Left ventricle myocardium superior (tissue), 1 donor: ENCODE measurements at places on chromosomes 3 and 15.

- no peak for DNase-seq
These were observed 50.7 kb upstream of the POLR2M start for GRCh38 chr15:57655809-57656208.

GRCh38 chr15:90019611-90020010, 18.5 kb downstream of the ZNF710 start:
- DNase-seq = no peak

- DNase-seq = peak; percentile 11
These were observed 23.5 kb downstream of the DNAH1 start for GRCh38 chr3:52339612-52340011.

DNA sequence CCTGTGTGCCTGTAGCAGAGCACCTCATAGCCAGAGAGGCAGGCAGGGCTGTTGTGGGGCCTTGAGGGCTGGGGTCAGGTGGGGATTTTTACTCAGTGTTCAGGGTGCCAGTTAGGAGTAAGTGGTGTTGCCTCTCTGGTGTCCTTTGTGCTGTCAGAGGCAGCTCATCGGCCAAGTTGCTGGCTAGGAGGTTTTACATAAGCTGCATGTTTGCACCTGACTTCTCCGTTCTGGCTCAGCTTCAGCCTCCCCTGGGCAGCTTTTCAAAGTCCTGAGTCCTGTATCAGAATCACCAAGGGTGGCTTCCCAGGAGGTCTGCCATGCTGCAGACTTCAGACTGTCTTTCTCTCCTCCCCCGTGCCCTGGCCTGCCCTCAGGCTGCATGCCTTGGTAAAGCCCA, 242.6 kb upstream of the TPM1 start:
- DNase-seq = peak; percentile 80

DNA sequence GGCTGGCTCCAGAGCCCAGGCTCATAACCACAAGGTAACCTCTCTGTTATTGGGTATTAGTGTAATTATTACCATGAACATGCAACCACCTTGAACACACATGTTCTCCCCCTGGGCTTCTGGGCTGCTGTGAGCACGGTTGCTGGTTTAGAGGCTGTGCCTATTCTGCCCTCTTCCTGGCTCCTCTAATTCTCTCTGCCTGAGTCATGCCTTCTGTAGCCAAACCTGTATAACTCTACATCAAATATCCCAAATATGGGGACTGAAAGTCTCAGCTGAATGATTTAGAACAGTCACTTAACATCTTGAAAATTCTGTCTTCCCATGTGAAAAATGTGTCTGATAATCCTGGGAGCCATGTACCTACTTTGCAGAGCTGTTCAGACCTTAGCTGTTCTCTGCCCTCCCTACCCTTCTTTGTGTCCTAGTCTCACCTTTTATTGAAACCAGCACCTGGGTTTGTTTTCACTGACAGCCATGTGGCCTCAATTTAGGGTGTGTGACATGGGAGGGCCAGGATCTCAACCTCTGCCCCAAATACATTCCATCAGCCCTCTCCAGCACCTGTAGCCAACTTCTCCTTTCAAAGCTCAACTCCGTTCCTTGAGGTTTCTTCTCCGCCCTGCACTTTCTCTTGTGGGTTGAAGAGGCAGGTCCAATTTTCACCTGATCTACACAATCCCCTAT, 60.7 kb downstream of the PDZRN3 start:
- DNase-seq = no peak

DNA sequence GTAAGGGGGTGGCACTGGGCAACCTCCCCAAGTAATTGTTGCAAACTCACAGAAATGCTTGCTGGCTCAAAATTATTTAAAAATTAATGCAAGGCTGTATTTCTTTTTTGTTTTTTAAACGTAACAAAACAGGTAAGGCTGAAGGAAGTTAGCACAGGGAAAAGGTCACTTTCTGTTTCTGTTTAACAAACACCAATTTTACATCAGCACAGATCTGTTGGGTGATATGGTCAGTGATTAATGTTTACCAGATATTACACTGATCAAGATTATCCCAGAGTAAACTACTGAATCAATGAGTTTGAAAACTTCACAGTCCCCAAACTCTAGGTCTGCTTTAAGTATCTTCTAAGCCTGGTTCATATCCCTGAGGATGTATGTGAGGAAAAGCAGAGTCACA, 558.0 kb downstream of the FOXP1 start:
- no peak for DNase-seq

DNA sequence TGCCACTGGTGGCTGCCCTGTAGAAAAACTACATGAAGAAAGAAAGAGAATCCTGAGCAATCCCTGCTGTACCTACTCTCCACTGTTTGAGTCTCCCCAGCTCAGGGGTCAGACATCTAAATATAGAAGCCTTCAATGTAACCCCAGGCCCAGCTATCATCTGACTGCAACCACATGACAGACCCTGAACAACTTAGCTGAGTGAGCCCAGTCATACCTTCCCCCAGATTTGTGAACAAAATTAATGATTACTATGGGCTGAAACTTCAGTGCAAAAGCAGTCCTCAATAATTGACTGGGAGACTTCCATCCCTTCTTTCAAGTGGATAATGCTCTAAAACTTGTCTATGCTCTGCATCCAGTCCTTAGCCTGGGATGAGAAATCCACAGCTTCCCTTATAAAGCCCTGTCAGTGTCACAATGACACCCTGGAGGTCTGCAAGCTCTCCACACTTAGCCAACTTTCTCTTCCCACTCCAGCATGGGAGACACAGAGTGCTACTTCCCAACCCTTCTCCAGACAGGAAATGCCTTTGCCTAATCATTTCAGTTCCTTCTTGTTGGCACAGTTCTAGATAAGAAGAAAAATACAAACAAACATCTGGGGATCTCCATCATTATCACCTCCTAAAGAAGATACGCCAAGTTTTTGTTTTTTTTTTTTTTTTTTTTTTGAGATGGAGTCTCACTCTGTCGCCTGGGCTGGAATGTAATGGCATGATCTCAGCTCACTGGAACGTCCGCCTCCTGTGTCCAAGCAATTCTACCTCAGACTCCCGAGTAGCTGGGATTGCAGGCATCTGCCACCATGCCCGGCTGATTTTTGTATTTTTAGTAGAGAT, 198.5 kb upstream of the GADL1 start:
- DNase-seq = peak; percentile 23

DNA sequence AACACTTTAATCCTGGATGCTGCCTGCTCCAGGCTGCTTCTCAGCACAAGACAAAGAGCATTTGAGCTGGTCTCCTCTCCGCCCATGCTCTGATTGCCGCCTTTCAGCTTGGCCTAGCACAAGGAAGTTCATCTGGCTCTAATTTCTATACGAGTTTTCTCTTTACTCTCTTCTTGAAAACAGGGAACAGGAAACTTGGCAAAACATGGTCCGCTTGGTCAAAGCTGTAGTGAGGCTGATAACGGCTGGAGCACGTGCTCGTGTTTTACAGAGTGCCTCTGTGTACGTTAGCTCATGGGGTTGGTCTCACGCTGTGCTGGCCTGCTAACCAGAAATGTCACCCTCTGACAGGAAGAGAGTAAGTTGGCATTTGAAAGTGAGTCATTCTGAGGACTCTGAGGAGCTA, 19.2 kb downstream of the RARRES1 start:
- peak; percentile 50 for DNase-seq

DNA sequence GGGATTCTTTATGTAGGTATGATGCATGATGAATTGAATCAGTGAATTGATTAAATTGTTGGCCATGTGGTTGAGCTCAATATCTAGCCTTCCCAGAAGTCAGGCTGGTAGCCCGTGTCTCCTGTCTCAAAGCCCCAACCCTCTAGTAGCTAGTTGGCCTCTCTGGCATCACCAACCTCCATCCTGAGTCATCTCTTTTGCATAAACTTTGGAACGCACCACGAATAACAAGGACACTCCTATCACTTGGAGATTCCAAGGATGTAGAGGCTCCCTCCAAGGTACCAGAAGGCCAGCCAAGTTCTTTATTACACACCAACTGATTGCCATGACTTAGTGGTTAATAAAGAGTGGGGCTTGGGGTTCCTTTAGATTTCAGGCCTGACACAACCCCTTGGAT, 148.4 kb downstream of the APBA2 start:
- DNase-seq = no peak

DNA sequence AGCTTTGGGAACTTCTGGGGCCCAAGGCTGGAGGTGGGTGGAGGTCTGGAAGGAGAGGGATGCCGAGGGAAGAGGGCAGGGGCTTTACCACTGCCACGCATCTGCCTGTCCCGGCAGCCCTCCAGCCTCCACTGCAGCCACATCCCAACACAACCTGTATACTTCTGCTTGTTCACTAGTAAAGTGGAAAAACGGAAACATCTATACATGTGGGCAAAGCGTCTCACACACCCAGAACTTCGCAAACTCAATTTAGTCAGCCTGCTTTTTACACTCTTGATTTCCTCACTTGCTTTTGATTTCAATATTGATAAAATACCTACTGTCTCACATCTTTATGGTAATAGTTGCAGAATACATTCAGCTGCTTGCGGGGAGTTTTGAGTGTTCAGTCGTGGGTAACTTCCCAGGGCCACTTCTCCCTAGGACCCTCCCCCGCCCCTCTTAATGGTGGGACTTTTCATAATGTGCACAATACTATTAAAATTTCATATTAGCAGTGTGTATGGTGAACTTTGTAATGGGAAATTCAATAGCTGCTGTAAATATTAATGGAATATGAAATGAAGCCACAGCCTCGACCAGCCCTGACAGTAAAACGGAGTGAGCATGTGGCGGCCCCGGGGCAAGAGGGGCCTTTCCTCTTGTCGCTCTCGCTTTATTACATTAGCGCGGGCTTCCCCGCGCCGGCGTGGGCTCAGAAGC, 85.2 kb downstream of the NR2F2 start:
- no peak for DNase-seq

DNA sequence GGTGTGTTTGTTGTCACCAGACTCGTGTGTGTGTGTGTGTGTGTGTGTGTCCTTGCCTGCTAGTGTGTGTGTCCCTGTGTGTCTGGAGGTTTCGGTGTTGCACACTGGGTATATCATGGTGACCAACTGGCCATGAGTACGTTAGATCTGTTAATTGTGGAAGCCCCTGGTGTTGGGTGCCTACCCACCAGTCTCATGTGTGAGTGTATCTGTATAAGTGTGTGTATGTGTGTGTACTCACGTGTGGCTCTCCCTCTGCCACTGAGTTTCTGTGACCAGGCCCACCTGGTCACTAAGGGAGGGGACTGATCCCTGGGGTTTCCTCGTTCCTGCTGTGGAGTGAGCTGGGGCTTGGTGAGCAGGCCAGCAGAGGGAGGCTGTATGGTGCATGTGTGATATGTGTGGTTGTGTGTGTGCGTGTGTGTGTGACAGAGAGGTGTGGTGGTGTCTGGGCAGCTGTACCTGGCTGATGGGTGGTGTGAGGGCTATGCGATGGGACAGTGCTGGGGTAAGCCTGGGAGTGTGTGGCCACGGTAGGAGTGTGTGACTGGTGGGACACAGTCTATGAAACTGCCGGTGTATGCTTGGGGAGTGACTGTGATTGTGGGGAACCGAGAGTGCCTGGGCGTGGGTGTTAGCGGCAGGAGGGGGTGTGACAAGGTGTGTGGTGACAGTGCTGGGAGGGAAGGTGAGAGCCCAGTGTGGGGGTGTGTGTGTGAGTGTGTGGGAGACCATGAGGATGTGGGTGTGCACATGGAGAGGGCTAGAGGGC, 1.8 kb downstream of the PRKCD start:
- DNase-seq = no peak
